GOT3 (cell line): ENCODE measurements at places on chromosomes 13 and 19.

- no peak for DNase-seq
Observed at GRCh38 chr13:27261396-27261795, 9.2 kb upstream of the RASL11A start.

- no peak for DNase-seq
Observed at GRCh38 chr13:41231025-41231677, 32.2 kb downstream of the MTRF1 start.

GRCh38 chr19:39307046-39307821 is 11.0 kb downstream of the IFNL1 start:
- no peak for DNase-seq

GRCh38 chr19:54431255-54431838 is 16.1 kb downstream of the TTYH1 start:
- DNase-seq = no peak
